ENCODE measurements at places on chromosomes 5 and 9.

DNA sequence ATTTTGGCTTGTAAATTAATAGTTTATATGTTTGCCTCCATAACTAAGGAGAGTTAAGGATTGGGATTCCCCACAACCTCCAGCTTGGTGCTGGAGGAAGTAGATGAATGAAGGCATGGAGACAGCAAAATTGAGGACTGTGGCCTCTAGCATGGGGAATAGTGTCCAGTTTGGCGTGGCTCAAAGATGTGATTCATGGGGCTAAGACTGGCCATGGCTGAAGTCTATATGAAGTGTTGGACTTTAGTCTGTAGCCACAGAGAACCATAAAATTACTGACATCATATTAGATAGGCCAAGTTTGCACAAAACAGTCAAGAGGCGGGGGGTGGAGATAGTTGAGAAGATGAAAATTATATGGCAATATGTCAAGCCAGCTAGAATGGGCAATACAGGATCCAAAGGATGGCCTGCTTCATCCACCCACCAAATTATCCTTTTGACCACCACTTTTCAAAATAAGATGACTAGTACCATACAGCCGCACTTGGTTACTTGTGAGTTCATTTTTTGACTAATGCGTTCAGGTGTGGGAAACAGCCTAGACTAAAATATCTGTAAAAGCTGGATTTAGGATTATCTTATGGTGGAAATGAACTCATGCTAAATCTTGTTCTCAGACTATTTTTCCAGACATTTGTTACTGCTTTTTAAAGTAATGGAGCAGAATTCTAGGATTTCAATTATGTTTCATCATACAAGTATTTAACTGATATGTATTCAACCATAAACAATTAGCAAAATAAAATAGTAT lies 40.2 kb downstream of the ZNF474 start:
- H3K27ac ChIP-seq = peak overlapping the region; percentile 39
- H3K27me3 ChIP-seq = no peaks in the 10 kb centered on the region
- DNase-seq = no peak

GRCh38 chr9:129776938-129777768 lies 24.3 kb upstream of the PTGES start:
- DNase-seq = peak; percentile 48
- no peaks in the 10 kb centered on the region for H3K36me3 ChIP-seq
- peak overlapping the region; percentile 54 for H3K4me3 ChIP-seq
- H3K27ac ChIP-seq = peak overlapping the region; percentile 91
- peaks cover 17% of the 10 kb centered on the region for H3K4me1 ChIP-seq

GRCh38 chr5:172574871-172575223 lies 66.2 kb upstream of the NEURL1B start:
- no peak overlapping the region for H3K4me3 ChIP-seq
- peaks cover 46% of the 10 kb centered on the region for H3K4me1 ChIP-seq
- H3K27ac ChIP-seq = no peak overlapping the region
- DNase-seq = no peak

- peaks cover 5% of the 10 kb centered on the region for H3K4me1 ChIP-seq
- no peaks in the 10 kb centered on the region for H3K36me3 ChIP-seq
- no peak for DNase-seq
- H3K27ac ChIP-seq = no peak overlapping the region
- H3K27me3 ChIP-seq = no peaks in the 10 kb centered on the region
These were observed 56.7 kb upstream of the CTNNA1 start for GRCh38 chr5:138696501-138696900.

GRCh38 chr5:116637149-116637740 lies 62.6 kb upstream of the SEMA6A start:
- no peak overlapping the region for H3K27ac ChIP-seq
- no peaks in the 10 kb centered on the region for H3K36me3 ChIP-seq
- no peak for DNase-seq
- H3K27me3 ChIP-seq = no peaks in the 10 kb centered on the region
- no peaks in the 10 kb centered on the region for H3K4me1 ChIP-seq
- no peak overlapping the region for H3K4me3 ChIP-seq

DNA sequence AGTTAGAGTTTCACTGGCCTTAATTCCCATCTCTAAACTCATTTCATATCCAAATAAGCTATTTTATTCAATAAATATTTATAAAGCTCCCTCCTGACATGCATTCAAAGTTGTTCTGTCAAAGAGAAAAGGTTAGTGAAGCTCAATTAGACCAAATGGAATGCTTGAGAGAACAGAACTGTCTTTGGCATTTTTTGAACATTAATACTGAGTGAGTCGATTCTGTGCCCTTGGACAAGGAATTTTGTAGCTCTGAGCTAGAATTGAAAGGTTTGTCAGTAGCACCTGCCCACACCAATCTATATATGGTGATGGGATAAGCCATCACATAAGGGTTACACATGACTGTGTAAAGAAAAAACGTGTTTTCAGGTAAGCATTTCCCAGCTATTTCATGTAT lies 631.2 kb upstream of the CCNG1 start:
- DNase-seq = no peak
- H3K4me1 ChIP-seq = peaks cover 12% of the 10 kb centered on the region
- H3K4me3 ChIP-seq = no peak overlapping the region
- peaks cover 7% of the 10 kb centered on the region for H3K27me3 ChIP-seq
- H3K36me3 ChIP-seq = no peaks in the 10 kb centered on the region
- no peak overlapping the region for H3K27ac ChIP-seq

Measured in neural crest cell (in vitro differentiated cells).